Small intestine (tissue), 16 donors: ENCODE measurements at places on chromosomes 16 and 17. TPM values are rescaled to one million over a fixed set of nuclear protein-coding genes. Genes with fewer than 3 reads are reported as not detected.

DNA sequence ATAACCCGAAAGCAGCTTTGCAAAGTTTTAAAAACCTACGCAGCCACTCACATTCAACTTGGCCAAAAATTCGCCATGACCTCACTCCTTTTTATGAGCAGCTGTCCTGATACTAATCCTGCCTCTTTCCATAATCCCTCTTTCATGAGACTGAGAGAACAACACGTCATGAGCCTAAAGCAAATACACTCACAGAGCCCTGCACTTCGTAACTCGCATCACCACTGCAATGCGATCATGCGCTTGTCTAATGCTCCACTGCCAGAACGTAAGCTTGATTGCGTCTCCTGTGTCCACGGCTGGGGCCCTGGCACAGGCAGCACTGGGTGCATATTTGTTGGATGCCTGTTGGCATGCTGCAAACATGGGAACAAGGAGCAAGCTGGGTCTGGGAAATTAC, 36.2 kb downstream of the CDRT4 start:
- H3K4me1 ChIP-seq, result peaks cover 4% of the 10 kb centered on the region
- H3K27ac ChIP-seq, result no peak overlapping the region
- no peaks in the 10 kb centered on the region for H3K27me3 ChIP-seq
- peaks cover 3% of the 10 kb centered on the region for H3K36me3 ChIP-seq
- H3K4me3 ChIP-seq, result no peak overlapping the region

Gene PDILT
- polyA plus RNA-seq, result 0.19 TPM

Gene CCL17
- polyA plus RNA-seq, result not detected

GRCh38 chr16:75224306-75225082, 5.7 kb downstream of the CTRB1 start:
- H3K36me3 ChIP-seq, result no peaks in the 10 kb centered on the region
- H3K4me3 ChIP-seq, result no peak overlapping the region
- no peaks in the 10 kb centered on the region for H3K27me3 ChIP-seq
- H3K4me1 ChIP-seq, result no peaks in the 10 kb centered on the region
- no peak for DNase-seq
- no peak overlapping the region for H3K27ac ChIP-seq

DNA sequence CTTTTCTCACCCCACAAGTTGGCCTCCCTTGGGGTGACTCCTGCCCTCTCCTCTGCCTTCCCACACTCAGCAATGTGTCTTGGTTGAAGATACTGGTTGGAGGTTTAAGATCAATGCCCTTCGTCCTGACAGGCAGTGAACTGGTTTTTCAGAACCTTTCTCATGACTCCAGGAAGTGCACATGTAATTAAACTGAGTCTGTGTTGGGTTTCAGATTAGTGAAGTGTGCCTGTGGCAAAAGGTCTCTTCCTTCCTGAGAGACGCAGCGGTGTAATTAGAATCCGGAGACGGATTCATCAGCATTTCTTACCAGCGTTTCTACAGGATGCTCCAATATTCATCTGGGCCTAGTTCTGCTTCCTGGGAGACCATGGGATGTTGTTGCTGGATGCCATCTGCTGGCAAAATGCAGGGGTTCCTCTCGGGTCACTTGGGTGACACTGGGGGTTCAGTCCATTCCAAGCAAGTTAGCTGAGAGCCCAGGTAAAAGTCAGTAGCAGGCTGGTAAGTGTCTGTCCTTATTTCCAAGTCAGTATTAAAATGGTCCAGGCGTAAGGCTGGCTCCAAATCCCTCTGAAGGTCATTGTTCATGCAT, 233.3 kb downstream of the XYLT1 start:
- H3K27me3 ChIP-seq, result no peaks in the 10 kb centered on the region
- DNase-seq, result peak; percentile 26
- no peak overlapping the region for H3K4me3 ChIP-seq
- H3K4me1 ChIP-seq, result no peaks in the 10 kb centered on the region
- H3K36me3 ChIP-seq, result no peaks in the 10 kb centered on the region
- no peak overlapping the region for H3K27ac ChIP-seq

Gene KRTAP4-6
- polyA plus RNA-seq, result not detected

GRCh38 chr17:10062691-10063385, 135.6 kb downstream of the GAS7 start:
- H3K27me3 ChIP-seq, result no peaks in the 10 kb centered on the region
- H3K4me1 ChIP-seq, result no peaks in the 10 kb centered on the region
- H3K27ac ChIP-seq, result no peak overlapping the region
- no peaks in the 10 kb centered on the region for H3K36me3 ChIP-seq
